ENCODE measurements at places on chromosomes 5 and 9.

DNA sequence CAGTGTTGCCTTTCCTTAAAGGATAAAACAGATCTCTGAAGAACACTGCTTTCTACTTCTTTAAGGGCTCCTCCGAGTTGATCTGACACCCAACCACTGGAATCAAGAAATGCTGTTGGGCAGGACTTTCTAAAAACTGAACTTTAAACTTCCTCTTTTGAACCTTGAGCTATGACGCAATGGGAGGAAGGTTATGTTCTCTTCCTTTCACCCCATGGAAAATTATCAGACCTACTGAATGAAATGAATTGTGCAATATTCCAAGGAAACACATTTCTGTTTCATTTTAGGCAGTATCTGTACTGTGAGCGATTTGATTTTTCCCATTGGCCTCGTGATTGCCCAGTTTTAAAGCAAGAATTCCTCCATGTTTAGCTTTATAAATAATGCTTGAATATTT, 206.0 kb upstream of the PRR16 start:
- no peak for DNase-seq

DNA sequence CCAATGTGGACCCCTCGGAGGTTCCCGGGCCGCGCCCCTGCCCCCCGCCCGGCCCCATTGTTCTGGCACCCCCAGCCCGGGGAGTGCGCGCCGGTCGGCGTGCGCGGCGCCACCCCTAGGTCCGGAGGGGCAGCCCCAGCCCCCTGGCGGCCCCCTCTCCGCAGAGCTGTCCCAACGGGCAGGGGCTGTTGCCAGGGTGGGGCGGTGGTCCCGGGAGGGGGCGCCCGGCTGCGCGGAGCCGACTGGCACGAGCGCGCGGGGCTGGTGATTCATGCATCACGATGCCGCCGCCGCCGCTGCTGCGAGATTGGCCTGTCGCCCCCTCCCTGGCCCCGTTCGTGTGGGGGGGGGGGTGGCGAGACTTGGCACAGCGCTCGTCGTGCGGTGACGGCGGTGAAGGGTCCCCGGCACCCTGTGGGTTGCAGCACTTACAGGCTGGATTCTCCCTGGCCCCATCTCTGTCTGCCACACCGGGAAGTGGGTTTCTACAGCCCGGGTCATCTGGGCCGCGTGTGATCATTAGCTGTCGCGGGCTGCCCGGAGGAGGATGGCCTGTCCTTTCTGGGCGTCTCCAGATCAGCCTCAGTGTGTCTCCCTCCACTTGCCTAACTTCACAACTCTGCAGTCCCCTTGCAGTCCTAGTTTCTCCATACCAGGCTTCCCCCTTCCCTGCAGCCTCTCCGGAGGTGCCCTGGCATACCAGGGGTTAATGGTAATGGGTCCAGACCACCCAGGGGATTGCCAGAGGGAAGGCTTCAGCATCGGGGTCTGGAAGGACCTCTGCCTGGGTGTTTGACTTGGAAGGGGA, 858 bp downstream of the NCS1 start:
- peak; percentile 49 for DNase-seq

DNA sequence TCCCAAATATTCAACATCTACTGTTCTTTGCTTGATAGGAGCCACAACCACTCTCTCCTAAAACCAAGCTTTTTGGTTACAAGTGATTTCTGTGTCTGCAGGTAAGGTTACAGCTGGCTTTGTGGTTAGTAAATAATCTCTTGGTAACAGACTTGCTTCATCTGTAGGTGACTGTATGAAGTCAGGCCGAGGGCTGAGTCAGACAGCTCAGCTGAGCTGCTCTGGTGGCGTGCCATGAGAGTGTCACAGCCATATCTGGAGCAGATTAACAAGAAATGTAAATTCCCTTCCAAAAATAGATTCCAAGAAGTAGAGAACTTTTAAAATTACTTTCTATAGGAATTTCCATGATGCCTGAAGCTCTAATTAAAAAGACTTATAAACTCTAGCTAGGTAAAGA, 23.7 kb upstream of the TAS2R1 start:
- no peak for DNase-seq

GRCh38 chr5:36723912-36724311, 117.5 kb downstream of the SLC1A3 start:
- DNase-seq = no peak

DNA sequence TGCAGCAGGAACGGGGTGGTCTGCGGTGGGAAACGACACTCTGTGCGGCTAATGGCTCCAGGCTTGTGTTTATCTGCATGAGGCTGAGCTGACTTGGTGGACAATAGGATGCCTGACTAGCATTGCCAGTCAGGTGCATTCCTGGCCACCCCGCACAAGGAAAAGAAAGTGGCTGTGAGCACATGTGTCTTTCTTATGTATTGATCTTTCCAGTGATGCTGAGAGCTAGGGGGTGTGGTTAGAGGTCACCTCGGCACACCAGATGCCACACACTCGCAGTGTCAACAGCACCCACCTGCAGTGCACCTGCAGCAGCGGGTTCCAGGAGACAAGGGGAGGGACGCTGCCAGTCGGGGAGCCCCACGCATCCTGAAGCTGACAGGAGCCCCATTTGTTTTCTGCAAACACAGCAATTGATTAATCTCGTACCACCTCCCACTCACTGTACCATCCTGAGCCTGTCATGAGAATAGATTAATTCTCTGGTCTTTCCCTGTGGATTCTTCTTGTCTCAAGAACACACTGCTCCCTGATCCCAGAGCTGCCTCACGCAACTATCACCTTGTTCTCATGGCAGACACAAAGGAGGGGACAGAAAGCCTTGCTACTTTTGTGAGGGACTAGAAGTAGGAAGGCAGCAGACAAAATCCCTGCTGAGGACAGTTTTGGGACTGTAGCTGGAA, 251.7 kb upstream of the WWC1 start:
- no peak for DNase-seq

- no peak for DNase-seq
These were observed 8.4 kb downstream of the SH2D3C start for GRCh38 chr9:127769929-127770582.

- DNase-seq = no peak
These were observed 92.2 kb upstream of the SLC30A5 start for GRCh38 chr5:69001627-69002026.

DNA sequence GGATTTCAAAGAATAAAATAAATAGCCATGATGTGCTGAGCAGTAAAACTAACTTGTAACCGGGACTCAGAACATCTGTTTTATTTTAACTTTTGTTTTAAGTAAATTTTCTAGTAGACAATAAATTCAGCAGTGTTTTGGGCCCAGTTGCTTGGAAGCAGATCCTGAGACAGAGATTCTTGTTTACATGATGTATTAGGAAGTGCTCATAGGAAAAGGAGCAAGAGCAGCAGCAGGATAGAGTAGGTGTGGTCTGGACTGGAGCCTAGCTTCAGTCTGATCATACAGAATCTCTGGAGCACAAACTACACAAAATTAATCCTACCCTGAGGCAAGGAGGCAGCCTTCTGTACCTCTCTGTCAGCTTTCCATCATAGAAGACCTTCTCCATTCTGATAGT, 139.2 kb upstream of the CCNH start:
- DNase-seq = no peak

DNA sequence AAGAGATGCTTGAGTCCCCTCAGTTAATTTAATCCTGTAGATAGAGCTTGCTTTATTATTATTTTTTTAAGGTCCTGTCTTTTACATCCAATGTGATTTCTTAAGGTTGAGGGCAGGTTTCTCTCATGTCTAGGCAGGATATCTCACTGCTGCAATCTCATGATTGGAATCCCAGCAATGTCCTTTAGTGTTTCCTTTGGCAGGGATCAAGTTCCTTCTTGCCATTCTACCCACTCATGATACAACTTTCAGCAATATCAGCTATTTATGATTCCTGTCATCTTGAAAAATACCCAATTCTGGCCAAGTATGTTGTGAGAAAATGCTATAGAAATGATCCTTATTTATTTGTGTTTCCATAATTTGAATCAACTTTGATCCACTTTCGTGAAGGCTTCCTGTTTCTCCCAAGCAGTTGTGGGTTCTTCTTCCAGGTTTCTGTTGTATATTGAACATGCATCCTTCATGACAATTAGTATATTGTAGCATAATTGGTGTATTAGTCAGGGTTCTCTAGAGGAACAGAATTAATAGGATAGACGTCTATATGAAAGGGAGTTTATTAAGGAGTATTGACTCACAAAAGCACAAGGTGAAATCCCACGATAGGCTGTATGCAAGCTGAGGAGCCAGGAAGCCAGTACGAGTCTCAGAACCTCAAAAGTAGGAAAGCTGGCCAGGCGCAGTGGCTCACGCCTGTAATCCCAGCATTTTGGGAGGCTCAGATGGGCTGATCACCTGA, 18.4 kb upstream of the VPS13A start:
- DNase-seq = no peak

DNA sequence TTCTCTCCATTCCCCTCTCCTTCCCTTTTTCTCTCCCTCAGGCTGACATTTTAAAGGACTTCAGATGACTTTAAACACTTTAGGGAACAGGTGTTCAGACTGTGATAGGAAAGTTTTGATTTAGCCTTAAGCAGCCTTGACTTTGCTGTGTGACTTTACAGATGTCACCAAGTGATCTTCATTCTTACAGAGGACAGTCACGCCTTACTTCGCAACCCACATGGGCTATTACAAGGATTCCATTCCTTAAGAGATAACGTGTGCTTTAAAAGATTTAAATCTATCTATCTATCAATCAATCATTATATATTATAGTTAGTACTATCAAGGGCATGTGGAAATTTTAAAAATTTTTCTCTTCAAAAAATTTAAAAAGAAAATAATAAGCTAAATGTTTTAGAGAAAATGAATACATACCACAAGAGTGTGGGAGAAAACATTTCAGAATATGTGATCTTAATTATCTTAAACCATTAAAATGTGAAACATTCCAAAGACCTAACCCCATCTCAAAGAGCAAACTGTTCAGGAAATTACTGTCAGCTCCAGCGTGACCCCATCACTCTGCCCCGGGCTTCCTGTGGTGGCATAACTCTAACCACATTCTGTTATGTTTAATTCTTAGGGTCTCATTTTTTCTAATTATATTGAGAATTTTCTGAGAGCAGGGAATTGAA, 530.5 kb downstream of the SEMA5A start:
- no peak for DNase-seq

DNA sequence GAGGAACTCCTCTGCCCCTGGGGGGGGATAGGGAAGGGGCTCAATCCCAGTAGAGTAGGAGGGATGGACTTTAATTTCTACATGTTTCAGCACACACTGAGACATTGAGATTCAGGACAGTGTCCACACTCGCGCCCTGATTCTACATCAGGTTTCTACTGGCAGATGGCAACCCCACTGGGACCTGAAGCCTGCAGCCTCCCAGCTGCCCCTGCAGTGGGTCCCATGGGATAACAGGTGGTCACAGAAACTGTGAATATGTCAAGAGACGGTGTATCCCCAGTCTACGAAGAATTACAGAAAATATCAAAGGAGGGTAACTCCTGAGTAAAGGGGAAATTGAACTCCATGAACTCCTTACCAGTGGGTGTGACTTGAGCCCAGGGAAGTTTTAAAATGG, 2.4 kb upstream of the TERT start:
- no peak for DNase-seq

GRCh38 chr9:84387821-84388220, 47.3 kb upstream of the SLC28A3 start:
- DNase-seq = no peak

GRCh38 chr9:124721109-124721906, 49.8 kb downstream of the NR6A1 start:
- no peak for DNase-seq

DNA sequence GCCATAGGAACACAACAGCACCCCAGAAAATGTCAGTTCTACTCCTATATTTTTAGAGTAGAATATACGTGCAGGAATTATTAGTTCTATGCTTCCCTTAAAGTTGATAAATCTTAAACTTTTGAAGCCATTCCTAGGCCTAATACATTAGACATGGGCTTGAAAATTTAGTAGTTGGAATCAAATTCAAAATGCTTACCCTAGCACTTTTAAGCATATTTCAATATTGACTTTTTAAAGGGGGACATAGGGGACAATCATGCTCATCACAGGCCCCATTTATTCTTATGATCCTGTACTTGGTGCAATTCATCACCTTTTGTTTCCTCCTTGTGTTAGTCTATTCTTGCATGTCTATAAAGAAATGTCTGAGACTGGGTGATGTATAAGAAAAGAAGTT, 129.0 kb downstream of the FAM174A start:
- no peak for DNase-seq

DNA sequence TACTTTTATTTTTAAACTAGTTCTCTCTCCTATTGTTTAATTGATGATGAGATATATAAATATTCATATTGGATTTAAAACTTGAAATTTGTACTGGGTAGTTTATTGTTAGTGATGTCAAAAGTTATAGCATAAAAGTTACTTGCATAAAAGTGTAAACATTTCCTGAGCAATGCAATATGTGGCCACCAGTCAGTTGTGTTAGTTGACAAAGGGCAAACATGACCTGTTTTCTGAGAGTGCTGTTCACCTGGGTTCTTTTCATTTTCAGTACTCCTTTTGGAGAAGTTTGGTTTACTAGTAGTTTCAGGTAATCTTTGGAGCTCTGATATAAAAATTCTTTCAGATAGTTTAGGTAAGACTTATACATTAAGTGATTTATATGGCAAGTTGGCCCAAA, 69.4 kb downstream of the COMMD10 start:
- no peak for DNase-seq

GRCh38 chr9:16138561-16139491, 586.0 kb downstream of the CCDC171 start:
- DNase-seq = no peak

DNA sequence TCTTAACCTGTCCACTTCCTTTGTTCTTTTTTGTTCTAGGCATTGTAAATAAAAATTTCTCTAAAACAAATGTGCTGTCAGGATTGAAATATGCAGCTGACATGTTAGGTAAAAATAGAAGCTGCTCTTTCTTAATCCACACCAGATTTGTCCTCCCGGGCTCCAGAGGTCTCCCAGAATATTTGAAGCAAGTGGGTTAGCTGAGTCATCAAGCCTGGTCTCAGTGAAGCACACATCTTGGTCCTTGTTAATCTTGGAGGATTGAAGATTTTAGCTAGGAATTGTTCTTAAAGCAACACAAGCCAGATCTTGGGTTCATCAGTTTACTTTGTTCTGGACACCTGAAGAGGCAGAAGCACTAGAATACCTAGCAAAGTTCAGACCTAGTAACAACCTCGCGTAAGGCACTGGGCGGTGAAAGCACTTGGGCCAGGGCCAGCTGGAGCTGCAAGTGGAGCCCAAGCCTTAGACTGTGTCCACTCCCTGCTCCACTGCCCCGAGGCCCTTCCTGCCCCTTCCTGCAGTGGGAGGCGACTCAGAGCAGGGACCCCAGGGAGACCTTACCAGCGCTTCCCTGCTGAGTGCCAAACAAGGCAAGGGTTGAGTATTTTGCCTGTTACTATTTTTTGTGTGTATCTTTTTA, 36.5 kb downstream of the HABP4 start:
- no peak for DNase-seq

- no peak for DNase-seq
These were observed 224.7 kb upstream of the GRAMD2B start for GRCh38 chr5:126198531-126198930.
